Purkinje cell (primary cell): ENCODE measurements at places on chromosomes 3 and 15. TPM values are rescaled to one million over a fixed set of nuclear protein-coding genes. Genes with fewer than 3 reads are reported as not detected.

Gene WDR93
- 0.39 and 0.56 TPM in 2 replicates for polyA plus RNA-seq

Gene ZKSCAN7
- polyA plus RNA-seq = 2.2 and 2.7 TPM in 2 replicates

Gene IL5RA
- 0.05 TPM in 1 of 2 replicates, not detected in the other for polyA plus RNA-seq

Gene COL6A6
- polyA plus RNA-seq = 0.27 TPM in 1 of 2 replicates, not detected in the other

Gene PCCB
- 20.1 and 24.6 TPM in 2 replicates for polyA plus RNA-seq

Gene GNB4
- 2.2 and 4.8 TPM in 2 replicates for polyA plus RNA-seq

Gene AQR
- 19.9 and 27.5 TPM in 2 replicates for polyA plus RNA-seq

Gene IQCF5
- not detected in 2 replicates for polyA plus RNA-seq
